ENCODE measurements at places on chromosomes 11 and 22. TPM values are rescaled to one million over a fixed set of nuclear protein-coding genes. Genes with fewer than 3 reads are reported as not detected.
A peak's percentile ranks its signal among the peaks of the same experiment; 100 is the strongest.

- DNase-seq = peak; percentile 79
These were observed 7.3 kb downstream of the CABP7 start for GRCh38 chr22:29727131-29727523.

DNA sequence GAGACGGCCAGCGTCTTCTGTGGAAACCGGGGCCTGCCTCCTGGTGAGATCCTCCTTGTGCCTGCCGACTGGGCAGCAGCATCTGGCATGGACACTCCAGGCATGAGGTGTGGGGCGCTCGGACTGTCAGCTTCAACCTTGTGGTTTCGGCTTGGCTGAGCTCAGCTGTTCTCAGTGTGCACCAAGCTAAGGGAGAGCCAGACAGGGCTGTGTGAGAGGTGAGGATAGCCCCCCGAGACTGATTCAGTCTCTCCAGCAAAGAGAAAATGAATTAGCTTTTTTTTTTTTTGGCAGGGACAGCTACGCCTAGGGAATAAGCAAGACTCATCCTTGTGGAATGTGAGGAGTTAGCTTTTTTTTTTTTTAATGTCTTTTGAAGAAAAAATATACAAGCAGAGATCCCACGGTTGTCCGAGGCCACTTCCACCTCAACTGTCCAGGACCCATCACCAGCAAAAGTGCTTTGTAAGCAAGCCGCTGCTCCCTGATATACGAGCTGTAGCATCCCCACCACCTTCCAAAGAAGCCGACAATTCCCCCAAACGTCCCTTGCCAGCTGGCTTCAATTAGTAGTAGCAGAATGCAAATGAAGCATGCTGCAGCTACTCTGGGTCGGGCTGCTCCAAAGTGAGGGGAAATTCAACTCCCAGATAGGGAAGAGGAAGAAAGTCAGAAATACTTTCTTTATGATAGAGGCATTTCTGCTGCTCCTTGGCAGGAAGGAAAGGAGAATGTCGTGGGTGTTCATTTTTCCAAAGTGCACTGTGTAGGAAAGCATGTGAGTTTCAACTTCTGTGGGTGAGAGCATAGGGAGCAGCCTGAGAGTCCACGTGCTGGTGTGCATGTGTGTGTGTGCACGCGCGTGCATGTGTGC is 9.7 kb upstream of the THY1 start:
- DNase-seq = no peak

GRCh38 chr11:35338921-35339320 is 80.4 kb downstream of the SLC1A2 start:
- no peak for DNase-seq

GRCh38 chr11:3189196-3189843 is 24.2 kb upstream of the OSBPL5 start:
- peak; percentile 61 for DNase-seq

- DNase-seq = no peak
These were observed 335.9 kb downstream of the BRD1 start for GRCh38 chr22:49491726-49492125.

- DNase-seq = no peak
These were observed 73.6 kb upstream of the EIF3M start for GRCh38 chr11:32510039-32510438.

DNA sequence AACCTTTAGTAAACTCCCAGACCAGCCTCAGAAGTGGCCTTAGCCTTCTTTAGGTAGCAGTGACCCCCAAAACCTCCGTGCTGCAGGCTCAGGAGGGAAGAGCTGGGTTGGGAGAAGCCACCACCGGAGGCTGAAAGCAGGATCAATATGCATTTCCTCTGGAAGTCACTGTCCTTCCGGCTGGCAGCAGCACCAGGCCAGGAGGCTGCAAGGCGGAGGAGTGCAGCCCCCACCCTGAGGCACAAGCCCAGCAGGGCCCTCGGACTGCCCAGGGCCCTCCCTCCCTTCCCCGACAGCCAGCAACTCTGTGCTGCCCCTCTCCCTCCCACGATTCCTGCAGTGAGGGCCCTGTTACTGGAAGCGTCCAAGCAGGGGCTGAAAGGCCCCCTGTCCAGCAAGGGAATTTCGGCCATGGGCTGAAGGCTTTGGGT is 3.2 kb upstream of the NRXN2 start:
- no peak for DNase-seq

DNA sequence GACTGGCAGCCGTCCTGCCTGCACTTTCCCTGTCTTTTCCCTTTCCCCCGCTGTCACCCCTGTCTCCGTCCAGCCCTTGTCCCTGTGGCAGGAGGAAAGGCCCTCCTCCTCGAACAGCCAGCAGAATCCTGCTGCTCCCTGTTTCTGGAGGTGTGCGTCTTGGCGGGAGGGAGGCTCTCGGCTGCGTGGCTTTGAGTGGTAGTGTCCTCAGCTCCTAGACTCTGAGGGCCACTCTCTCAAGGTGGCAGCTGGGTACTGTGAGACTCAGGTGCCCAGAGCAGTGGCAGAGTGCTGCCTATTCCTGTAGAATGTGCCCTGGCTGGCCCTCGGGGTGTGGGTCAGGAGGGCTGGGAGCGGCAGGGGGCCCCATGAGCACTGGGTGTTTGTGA is 9.1 kb upstream of the RANBP1 start:
- no peak for DNase-seq

The NXPE1 gene
- not detected for total RNA-seq

All from H1 (cell line).